Mesenchymal stem cell (in vitro differentiated cells and primary cell): ENCODE measurements at places on chromosomes 5 and 9.

DNA sequence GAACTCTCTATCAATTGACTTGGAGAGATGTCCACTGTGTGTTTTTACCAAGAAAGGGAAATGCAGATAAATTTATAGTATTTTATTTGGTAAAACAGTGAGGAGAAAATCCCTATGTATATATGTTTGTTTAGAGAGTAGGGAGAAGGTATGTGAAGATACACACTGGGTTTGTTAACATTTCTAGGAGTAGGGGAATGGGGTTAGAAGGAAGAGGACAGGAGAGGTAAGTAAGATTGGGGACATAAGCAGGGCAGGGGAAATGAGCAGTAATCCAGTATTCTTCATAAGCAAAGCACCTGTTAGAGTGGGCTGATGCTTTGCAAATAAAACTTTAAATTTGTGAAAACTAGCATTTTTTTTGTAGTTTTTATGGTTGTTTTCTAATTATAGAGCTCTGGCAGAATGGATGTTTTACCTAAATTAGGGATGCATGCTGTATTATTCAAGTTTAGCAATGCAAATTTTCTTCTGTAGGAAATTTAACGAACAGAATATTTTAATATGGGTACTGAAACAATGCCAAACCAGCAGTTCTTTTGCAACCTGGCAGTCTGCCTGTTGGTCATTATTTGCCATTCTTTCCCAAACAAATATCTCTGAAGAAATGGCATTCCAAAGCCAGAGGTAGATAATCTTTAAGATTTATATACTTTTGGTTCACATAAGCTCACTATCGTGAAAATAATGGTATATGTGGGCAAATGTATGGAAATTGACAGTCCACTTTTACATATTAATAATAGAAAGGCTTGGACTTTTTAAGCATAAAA is 19.4 kb upstream of the DCP2 start:
- DNase-seq = no peak

GRCh38 chr5:32710550-32711361 is at the start of gene NPR3:
Gene NPR3 (plus strand): TSS chr5:32711321. CDS start chr5:32711777, 456 bp downstream.
- DNase-seq = peak; percentile 65

- no peak for DNase-seq
These were observed 211.7 kb upstream of the MVB12B start for GRCh38 chr9:126114850-126115460.

GRCh38 chr5:93336330-93337110 is 244.5 kb downstream of the NR2F1-AS1 start:
- no peak for DNase-seq

- DNase-seq = no peak
These were observed 41.4 kb upstream of the PJA2 start for GRCh38 chr5:109451146-109451545.

GRCh38 chr5:41522193-41522786 is 11.9 kb upstream of the PLCXD3 start:
- no peak for DNase-seq

GRCh38 chr5:12805165-12805698 is 901.0 kb upstream of the CTNND2 start:
- DNase-seq = no peak

DNA sequence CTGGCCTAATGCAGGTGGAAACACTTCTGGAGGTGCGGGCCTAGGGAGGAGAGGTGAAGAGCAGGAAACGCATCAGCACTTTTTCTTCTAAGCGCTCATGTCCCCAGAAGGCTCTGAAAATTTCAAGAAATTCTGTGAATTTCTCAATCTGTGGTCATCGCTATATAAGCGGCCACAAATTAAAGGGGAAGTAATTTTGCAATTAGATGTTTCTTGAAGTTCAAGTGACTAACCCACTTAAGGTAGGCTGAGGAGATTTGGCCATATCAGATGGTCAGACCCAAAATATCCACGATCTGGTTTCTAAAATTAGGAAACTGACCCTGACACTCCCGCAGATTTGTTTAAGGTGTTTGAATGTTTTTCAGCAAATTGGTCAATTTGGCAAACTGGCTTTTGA is 16.6 kb upstream of the HMGCR start:
- peak; percentile 13 for DNase-seq

DNA sequence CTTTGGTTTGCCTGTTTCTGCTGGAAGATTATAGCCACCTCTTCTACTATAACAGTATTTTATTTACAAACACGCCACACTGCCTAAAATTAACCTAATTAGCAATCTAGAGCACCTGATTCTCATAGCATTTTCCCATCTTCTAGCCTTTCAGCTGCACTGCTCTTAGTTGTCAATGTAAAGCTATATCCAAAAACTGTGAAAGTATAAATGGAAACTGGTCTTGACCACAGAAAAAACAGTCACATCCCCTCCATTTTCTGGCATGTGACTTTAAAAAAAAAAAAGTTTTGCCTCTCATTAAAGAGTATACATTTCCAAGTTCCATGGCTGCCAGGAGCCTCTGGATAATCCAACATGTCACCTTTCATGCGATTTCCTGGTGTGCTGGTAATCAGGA is 287.8 kb downstream of the DTWD2 start:
- DNase-seq = no peak

DNA sequence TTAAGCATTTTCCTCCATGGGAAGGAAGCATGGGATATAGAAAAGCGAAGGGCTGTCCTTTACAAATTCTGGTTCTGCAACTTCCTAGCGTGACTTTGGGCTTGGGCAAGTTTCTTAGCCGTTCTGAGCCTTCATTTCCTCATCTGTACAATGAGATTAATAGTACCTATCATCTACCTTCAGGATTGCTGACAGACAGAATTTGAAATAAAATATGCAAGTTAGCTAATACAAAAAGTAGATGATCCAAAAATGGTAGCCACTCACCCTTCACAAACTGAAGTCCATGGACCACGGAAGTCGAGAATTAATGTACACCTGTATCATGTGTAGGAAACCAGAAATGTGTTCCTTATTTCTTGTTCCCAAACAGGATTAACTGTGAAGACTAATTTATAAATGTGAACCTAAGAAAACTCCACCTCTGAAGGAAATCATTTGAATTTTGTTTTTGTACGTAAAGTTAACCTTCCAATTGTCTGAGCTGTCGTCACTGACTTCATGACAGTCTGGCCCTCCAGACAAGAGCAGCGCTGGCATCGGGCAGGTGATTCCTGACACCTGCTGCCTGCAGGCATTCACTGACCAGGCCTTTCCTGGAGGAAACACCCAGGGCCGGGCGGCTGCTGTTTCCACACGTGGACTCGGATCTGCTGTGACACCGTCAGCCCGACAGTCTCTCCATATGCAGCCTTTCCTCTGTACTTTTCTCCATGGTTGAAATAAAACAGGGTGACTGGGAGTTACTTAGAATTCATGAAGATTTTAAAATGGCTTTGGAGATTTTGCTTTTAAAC is 63.4 kb downstream of the PSMB7 start:
- no peak for DNase-seq

- no peak for DNase-seq
These were observed 124.3 kb downstream of the MRPS30 start for GRCh38 chr5:44932922-44933585.

- DNase-seq = no peak
These were observed 123.8 kb upstream of the VLDLR start for GRCh38 chr9:2497666-2498400.
